ENCODE measurements at places on chromosomes 4 and X. TPM values are rescaled to one million over a fixed set of nuclear protein-coding genes. Genes with fewer than 3 reads are reported as not detected.

The SLC26A1 gene
- 0.33 TPM for total RNA-seq

The ADH7 gene
- total RNA-seq, result 2.0 TPM

The HSFX4 gene
- total RNA-seq, result not detected

The QRFPR gene
- not detected for total RNA-seq

The SPP1 gene
- 0.29 TPM for total RNA-seq

The CLDN34 gene
- not detected for total RNA-seq

The GSPT2 gene
- 9.3 TPM for total RNA-seq

The WAS gene
- total RNA-seq, result 0.17 TPM

The LRRC66 gene
- 0.83 TPM for total RNA-seq

The TLR2 gene
- total RNA-seq, result 0.58 TPM

The CT45A3 gene
- not detected for total RNA-seq

The PDE5A gene
- total RNA-seq, result 402 TPM

The TCEAL6 gene
- not detected for total RNA-seq

The ZNF711 gene
- total RNA-seq, result under 0.01 TPM

The ATP1B4 gene
- not detected for total RNA-seq

The SMIM10 gene
- 6.4 TPM for total RNA-seq

The C4orf51 gene
- not detected for total RNA-seq

The PPEF2 gene
- not detected for total RNA-seq

The BEX1 gene
- 0.15 TPM for total RNA-seq

The CRMP1 gene
- total RNA-seq, result not detected

The PSAPL1 gene
- total RNA-seq, result not detected

The HOPX gene
- 12.9 TPM for total RNA-seq

The RBM47 gene
- 1.0 TPM for total RNA-seq

The CHRDL1 gene
- 0.99 TPM for total RNA-seq

The CT83 gene
- not detected for total RNA-seq

Measured in smooth muscle cell of trachea (primary cell).